ENCODE measurements at places on chromosomes 4 and X.
A peak's percentile ranks its signal among the peaks of the same experiment; 100 is the strongest.

DNA sequence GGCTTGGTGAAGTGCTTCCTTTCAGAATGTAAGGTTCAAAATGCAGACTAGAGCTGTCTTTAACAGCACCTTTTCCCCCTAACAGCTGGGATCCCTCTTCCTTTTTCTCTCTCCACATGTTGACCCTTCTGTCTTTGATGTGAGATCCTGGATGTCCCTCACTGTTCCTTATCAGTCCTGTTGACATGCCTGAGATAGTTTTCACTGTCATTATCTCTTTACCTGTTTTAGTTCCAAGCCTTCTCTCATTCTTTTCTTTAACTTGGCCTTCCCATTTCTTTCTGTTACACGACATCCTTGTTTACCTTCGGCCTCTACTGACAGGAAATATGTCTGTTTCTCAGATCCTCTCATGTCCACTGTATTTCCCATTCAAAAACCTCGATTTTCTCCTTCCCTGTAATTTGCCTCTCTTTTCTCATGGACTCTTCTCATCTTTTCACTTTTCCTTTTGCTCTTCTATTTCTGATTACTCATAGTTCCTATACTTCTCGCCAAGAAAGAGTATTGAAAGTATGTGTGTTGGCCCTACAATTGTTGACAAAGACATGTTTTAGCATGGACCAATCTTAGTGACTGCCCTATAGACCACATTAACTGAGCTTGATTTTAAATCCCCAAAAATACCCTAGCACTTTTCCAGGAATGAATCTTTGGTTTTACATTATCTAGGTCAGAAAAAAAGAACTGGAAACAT is 1.2 kb upstream of the SOWAHB start:
- DNase-seq, result no peak

DNA sequence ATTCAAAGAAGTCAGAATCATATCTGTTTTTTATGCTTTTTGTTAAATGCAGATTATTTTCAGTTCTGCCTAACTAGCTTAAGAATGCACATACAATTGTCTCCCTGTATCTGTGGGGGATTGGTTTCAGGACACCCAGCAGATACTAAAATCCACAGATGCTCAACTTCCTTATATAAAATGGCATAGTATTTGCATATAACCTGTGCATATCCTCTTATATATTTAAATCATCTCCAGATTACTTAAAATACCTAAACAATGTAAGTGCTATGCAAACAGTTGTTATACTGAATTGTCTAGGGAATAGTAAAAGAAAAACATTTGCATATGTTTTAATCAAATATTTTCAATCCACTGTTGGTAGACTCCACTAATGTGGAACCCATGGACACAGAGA is 279.4 kb downstream of the TMA16 start:
- no peak for DNase-seq

GRCh38 chrX:132365490-132365889 is 123.3 kb downstream of the MBNL3 start:
- no peak for DNase-seq

DNA sequence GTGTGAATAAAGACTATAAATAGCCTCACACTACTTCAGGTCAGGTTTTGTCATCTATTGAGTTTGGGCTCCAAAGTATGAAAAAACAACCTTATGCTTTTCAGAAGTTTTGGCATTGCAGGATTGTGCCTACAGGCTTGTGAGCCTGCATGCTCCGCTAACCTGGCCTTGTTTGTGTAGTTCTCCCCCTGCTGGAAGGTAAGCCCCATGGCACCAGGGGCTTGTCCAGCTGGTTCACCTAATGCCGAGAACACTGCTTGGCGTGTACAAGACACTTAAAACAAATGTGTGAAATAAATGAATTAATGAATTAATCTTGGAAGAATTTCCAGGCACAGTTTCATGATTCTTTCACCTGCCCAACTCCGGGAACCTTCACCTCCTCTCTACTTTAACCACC is 1.8 kb upstream of the HSD17B10 start:
- peak; percentile 78 for DNase-seq

DNA sequence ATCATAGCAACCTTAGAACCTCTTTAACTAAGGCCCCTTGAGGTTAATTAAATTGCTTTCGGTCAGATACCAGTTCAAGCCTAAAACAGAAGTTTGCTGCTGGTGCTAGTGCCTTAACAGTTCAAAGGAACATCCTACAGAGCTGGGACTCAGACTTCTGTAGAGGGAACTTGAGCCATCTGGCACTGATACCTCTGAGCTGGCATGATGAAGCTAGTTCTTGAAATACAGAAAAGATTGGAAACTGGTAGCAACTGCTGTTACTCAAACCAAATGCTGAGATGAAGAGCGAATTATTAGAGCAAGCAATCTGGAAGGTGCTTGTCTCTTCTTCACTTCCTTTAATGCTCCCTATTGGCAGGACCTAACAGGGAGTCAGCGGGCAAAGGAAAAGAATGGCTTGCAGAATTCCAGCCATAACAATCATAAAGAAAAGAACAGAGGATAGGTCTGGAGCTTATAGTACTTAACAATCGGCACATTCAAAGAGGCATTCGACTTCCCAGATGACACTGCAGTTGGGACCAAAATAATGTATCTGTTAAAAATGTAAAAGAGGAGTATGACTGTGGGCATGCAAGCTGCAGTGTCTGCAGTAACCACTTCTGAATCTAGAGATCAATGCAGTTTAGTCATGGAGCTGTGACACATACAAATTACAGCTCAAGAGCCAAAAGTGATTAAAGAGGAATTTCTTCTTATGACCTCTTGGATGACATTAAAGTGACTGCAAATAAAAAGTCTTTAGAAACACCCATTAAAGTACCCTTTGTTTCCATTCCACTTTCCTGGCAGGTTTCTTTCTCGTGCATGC is 298.9 kb downstream of the PDGFC start:
- peak; percentile 24 for DNase-seq

GRCh38 chr4:146545102-146545501 is 23.4 kb upstream of the SLC10A7 start:
- DNase-seq, result peak; percentile 76

DNA sequence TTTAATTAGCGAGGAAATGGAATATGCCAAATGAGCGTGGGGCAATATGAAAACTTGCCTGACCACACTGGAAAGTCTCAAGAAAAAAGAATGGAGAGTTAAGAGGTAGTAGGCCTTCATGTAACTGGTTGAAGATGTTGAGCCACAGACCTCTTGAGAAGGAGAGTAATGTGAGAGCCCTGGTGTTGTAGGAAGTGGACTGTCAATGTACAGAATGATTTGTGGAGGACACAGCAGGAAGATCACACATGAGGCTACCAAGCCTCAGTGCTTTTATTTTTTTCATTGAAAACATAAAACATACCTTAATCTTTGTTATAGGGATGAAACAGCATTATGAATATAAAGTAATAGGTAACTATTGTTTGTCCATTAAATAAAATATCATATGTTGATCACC is 331.6 kb downstream of the UNC5C start:
- no peak for DNase-seq

- no peak for DNase-seq
Measured at GRCh38 chr4:123170843-123171242, 225.8 kb upstream of the SPRY1 start.
